ENCODE measurements at places on chromosomes 7 and 10. TPM values are rescaled to one million over a fixed set of nuclear protein-coding genes. Genes with fewer than 3 reads are reported as not detected.

DNA sequence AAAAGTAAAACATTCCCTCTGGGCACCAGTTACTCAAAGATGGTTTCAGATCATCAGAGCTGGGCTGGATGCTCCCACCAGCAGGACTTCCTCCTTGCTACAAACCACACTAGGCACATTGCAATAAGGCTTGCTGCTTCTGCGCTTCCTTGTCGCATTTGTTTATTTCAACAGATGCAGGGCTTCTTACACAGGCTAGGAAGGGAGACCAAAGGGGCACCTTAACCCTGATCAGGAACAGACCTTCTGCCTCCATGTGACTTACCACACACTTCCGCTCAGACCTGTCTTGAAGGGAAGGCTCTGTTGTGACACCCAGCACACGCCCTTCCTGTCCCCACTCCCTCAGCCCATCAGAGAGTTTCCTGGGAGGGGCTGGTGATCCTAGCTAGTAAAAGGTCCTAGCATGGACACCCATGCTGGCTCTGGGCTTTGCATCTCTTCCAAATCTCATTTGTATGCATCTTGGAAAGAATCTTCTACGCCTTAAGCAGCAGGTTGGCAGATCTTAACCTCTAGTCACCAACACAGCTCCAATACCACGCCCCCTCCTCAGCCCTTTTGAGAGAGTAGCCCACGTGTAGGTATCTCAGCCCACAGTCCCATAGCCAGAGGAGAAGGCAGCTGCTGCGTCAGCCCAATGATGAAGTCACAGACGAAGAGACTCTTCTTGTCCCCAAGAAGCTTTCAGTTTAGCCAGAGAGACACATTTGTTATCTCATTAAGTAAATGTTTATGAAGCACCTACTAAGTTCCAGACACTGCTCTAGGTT lies 47.1 kb upstream of the SVIL start:
- no peak for DNase-seq
- H3K27me3 ChIP-seq: no peaks in the 10 kb centered on the region
- no peak overlapping the region for H3K27ac ChIP-seq
- no peak overlapping the region for H3K4me3 ChIP-seq

DNA sequence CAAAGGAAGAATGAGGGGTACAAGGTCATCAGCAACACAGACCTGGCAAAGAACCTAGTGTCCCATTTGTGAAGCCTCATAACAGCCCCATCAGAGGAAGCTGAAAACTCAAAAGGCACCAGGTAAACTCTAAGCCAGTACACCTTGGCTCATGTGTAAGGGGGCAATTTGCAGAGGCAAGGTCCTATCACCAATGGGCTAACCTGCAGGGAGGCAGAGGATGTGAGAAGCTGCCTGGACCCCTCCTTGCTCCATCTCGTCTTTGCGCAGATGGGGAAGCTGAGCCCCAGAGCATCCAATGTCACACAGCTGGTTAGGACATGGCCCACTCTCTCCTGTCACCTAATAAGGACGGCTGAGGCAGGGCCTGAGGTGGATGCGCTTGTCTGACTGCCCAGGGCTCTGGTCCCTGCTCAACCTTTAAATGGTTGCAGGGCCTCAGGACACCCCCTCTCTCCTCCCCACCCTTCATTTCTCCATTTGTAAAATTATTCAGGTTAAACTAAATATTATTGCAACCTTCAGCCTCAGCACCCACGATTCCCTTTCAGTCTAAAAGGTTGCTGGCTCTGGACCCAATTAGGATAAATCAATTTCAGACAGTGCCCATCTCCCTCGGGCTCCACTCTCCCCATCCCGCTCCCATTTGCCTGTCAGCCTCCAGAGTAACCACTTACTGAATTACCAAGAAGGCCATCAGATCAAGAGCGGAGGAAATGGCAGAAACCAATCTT lies 135.3 kb downstream of the OAT start:
- H3K27me3 ChIP-seq: no peaks in the 10 kb centered on the region
- H3K4me1 ChIP-seq: no peaks in the 10 kb centered on the region
- H3K4me3 ChIP-seq: no peak overlapping the region
- H3K36me3 ChIP-seq: no peaks in the 10 kb centered on the region
- no peak for DNase-seq

ADIRF gene
- total RNA-seq: 142 TPM

DNA sequence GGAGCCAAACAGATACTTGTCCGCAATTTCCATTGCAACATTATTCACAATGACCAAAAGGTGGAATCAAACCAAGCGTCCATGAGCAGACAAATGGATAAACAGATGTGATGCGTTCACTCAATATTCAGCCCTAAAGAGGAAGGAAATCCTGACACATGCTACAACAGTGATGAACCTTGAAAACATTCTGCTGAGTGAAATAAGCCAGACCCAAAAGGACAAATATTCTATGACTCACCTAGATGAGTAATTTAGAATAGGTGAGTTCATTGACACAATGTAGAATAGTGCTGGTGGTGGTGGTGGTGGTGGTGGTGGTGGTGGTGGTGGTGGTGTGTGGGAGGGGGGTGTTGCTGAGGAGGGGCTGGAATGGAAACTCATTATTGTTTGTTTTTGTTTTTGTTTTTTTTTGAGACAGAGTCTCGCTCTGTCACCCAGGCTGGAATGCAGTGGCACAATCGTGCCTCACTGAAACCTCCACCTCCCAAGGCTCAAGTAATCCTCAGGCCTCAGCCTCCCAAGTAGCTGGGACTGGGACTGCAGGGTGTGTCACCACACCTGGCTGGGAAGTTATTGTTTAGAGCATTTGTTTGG lies 28.6 kb downstream of the SMKR1 start:
- no peak overlapping the region for H3K27ac ChIP-seq
- H3K36me3 ChIP-seq: no peaks in the 10 kb centered on the region
- H3K27me3 ChIP-seq: no peaks in the 10 kb centered on the region

DNA sequence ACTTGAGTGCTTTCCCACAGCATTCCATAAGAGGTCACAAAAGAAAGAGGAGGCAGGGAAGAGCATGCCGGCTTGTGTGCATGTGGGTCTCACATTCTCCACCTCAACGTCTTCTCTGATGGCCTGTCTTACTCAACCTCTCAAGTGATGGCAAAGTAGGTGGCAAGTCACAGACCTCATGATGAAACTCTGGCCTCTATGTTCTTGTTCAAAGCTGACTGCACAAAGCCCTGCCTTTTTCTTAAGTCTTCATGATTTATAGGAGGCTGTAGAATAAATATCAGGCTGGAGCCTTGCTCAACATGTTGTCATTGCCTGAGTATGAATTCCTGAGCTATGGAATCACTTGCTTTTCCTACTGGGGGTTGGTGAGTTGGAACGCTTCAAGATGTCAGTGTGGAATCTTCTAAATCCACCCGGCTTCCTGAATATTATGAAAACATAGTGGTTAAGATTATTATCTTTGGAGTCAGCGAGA lies 213.6 kb upstream of the INHBA start:
- H3K4me3 ChIP-seq: no peak overlapping the region
- no peaks in the 10 kb centered on the region for H3K36me3 ChIP-seq
- H3K27ac ChIP-seq: peak overlapping the region; percentile 80
- H3K4me1 ChIP-seq: peaks cover 35% of the 10 kb centered on the region
- DNase-seq: peak; percentile 99

- no peaks in the 10 kb centered on the region for H3K27me3 ChIP-seq
- no peak overlapping the region for H3K27ac ChIP-seq
- DNase-seq: peak; percentile 58
- H3K4me1 ChIP-seq: no peaks in the 10 kb centered on the region
These were observed 542.3 kb upstream of the NRP1 start for GRCh38 chr10:33876584-33877400.

DNA sequence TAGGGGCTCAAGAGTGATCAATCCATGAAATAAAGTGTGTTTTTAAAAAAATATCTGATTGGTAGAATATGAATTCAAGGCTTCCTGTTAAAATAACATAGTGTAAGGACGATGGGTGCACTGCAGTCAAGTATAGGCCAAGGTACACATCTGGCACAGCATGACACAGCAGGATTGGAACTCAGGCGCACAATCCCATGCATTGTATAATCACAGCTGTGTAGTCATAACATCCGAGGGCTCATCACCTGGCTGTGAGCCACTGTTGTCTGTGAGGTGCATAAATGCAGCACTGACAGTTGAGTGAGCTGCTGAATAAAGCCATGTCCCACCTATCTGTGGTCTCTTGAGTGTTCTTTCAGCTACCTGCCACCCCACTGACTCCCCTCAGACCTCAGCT lies 142.3 kb upstream of the HPS1 start:
- H3K27ac ChIP-seq: no peak overlapping the region
- H3K27me3 ChIP-seq: no peaks in the 10 kb centered on the region
- no peak overlapping the region for H3K4me3 ChIP-seq

EGR2 gene
- total RNA-seq: 2.1 TPM

- H3K4me1 ChIP-seq: peaks cover 13% of the 10 kb centered on the region
- no peak overlapping the region for H3K27ac ChIP-seq
- H3K4me3 ChIP-seq: no peak overlapping the region
- DNase-seq: no peak
- H3K36me3 ChIP-seq: peaks cover 2% of the 10 kb centered on the region
- H3K27me3 ChIP-seq: no peaks in the 10 kb centered on the region
These were observed 3.1 kb upstream of the CALHM2 start for GRCh38 chr10:103455235-103455634.

NOS3 gene
- total RNA-seq: 0.50 TPM

- H3K36me3 ChIP-seq: no peaks in the 10 kb centered on the region
- peaks cover 4% of the 10 kb centered on the region for H3K4me1 ChIP-seq
- H3K27ac ChIP-seq: peak overlapping the region; percentile 15
These were observed 84.6 kb downstream of the AKAP9 start for GRCh38 chr7:92025260-92025659.

DNA sequence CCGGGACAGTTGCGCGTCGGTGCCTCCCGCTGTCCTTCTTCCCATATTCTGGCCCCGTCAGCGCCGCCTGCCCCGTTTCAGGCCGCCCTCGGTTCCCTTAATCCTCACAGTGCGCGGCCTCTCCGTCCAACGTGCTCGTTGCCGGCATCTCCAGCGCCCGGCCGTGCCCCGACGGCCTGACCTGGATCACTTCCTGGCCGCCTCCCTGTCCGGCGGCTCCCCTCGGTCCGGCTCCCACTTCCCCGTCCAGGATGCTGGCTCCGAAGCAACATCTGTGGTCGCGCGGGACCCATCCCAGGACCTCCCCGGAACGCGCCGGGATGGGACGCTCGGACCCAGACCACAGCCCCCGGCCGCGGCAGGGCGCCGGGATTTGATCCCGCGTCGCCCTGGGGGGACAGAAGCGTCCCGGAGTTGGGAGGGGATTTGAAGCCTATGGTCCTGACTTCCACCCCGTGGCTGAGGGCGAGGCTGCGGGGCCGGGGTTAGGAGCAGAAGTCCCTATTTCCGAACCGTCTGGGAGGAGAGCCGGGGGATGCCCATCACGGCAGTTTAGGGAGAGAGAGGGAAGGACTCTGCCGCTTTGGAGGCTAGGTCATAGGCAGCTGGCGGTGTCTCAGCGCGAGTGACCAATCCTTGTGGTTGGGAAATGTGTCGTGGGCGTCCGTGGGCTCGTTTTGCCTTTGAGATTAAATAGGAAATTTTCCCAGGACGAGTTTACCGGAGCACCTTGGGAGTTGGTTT lies 53.8 kb downstream of the KCTD7 start:
- no peaks in the 10 kb centered on the region for H3K36me3 ChIP-seq
- DNase-seq: peak; percentile 64
- H3K27me3 ChIP-seq: no peaks in the 10 kb centered on the region
- H3K27ac ChIP-seq: peak overlapping the region; percentile 86
- H3K4me1 ChIP-seq: no peaks in the 10 kb centered on the region

DNA sequence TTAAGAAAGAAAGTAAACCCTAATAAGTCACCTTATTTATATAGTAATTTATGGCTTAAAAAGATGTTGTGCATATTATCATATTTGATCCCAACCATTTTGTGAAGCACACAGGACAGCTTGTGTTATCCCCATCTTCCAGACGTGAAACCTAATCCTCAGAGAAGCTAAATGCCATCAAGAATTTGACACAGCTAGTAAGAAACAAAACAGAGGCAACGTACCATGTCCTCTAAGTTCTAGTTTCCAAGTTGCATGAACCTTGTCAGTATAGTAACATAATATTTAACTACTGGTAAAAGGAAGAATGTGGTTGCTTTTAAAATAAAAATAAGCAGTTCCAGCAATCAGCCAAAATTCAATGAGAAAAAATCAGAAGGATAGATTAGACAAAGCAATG lies 41.5 kb downstream of the PTN start:
- no peaks in the 10 kb centered on the region for H3K27me3 ChIP-seq
- H3K4me1 ChIP-seq: no peaks in the 10 kb centered on the region
- H3K36me3 ChIP-seq: no peaks in the 10 kb centered on the region
- no peak for DNase-seq
- H3K27ac ChIP-seq: no peak overlapping the region

CFAP46 gene
- 0.66 TPM for total RNA-seq

DNA sequence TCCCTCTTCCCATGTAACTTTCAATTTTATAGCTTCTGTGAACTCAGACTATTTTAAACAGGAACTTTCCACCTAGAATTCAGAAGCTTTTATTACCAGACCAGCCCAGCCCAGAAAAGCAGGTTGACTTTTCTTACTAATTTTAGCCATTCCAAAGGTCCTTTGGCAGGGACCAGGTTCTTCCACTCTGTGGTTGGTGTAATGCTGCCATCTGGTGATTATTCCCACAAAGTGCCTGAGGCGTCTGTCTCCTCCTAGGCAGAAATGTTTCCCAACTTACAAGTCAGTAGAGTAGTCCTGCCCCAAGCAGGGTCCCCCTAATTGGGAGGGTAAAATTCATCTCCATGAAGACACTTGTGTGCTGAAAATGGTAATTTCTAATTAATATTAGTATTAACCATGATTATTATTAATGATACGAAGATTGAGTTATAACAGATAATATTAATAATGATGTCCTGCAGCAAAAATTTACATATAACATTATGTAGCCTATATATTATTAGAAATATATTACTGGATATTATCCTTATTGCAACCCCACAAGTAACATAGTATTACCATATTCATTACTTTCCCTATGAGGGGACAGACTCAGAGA lies 53.0 kb upstream of the PPP1R17 start:
- no peak overlapping the region for H3K4me3 ChIP-seq
- H3K27ac ChIP-seq: no peak overlapping the region
- peak; percentile 45 for DNase-seq
- H3K27me3 ChIP-seq: no peaks in the 10 kb centered on the region

PCLO gene
- total RNA-seq: 0.17 TPM

GRCh38 chr7:101154693-101155102 lies 422 bp downstream of the AP1S1 start:
- H3K36me3 ChIP-seq: peaks cover 15% of the 10 kb centered on the region
- H3K4me1 ChIP-seq: peaks cover 7% of the 10 kb centered on the region
- H3K4me3 ChIP-seq: peak overlapping the region; percentile 79

GRCh38 chr7:36568452-36568849 lies 155.8 kb downstream of the AOAH start:
- DNase-seq: no peak
- no peaks in the 10 kb centered on the region for H3K4me1 ChIP-seq
- H3K36me3 ChIP-seq: no peaks in the 10 kb centered on the region
- H3K27ac ChIP-seq: no peak overlapping the region

GRCh38 chr10:131729361-131729760 lies 171.4 kb upstream of the PPP2R2D start:
- H3K27ac ChIP-seq: no peak overlapping the region
- no peaks in the 10 kb centered on the region for H3K4me1 ChIP-seq
- no peaks in the 10 kb centered on the region for H3K36me3 ChIP-seq

DNA sequence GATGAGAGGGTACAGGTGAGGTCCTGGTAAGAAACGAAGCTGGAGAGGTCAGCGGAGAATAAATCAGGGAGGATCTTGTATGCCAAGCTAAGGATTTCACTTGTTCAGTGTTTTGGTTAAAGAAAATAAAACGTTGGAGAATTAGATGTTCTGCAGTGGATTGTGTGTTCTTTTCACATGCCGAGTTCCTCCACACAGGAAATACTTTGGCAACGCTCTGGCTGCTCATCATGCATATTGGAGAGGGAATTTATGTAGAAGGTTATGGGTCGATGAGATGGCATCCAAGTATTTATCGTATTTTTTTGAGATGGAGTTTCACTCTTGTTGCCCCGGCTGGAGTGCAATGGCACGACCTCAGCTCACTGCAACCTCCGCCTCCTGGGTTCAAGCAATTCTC lies 11.0 kb downstream of the RPS24 start:
- peaks cover 11% of the 10 kb centered on the region for H3K36me3 ChIP-seq
- H3K27me3 ChIP-seq: no peaks in the 10 kb centered on the region
- peak; percentile 31 for DNase-seq
- no peak overlapping the region for H3K4me3 ChIP-seq
